ENCODE measurements at places on chromosomes 7 and 10.

DNA sequence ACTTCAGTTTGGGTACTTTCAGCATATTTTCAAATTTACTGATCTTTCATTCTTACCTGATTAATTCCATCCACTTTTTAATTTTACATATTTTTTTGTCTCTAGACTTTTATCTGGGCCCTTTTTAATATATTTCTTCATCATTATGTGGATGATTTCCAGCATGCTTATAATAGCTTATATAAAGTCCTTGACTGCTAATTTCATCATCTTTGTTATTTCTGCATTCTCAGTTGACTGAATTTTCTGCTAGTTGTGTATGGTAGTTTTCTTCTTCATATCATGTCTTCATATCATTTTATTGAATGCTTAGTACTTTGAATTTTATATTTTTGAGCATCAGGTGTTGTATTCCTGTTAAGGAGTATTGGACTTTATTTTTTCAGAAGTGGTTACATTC is 39.6 kb downstream of the STAM start:
- DNase-seq, result no peak

DNA sequence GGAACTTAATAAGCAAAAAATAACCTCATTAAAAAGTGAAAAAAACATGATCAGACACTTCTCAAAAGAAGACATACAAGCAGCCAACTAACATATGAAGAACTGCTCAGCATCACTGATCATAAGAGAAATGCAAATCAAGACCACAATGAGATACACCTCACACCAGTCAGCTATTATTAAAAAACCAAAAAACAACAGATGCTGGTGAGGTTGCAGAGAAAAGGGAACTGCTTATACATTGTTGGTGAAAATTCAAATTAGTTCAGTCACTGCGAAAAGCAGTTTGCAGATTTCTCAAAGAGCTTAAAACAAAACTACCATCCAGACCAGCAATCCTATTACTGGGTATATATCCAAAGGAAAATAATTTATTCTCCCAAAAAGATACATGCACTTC is 513.3 kb downstream of the MDFIC start:
- no peak for DNase-seq

GRCh38 chr10:11993834-11994468 is 48.7 kb downstream of the UPF2 start:
- no peak for DNase-seq

DNA sequence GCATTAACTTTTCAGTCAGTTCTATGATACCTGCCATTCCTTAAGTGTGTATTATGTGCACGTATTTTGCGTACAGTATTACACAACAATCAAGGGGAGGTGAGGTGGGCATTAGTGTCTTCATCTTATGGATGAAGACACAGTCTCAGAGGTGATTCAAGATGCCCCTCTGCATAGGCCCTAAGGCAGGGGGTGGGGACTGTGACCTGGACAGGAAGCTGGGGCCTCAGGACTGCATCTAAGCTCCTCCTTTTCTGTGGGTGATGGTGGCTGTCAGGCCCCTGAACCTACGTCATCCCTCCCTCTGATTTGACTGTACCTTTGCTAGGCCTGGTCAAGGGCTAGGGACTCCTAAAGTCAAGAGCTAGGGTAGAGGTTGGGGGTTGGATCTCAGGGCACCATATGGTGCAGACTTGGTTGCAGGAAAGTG is 38.9 kb downstream of the HK1 start:
- no peak for DNase-seq

DNA sequence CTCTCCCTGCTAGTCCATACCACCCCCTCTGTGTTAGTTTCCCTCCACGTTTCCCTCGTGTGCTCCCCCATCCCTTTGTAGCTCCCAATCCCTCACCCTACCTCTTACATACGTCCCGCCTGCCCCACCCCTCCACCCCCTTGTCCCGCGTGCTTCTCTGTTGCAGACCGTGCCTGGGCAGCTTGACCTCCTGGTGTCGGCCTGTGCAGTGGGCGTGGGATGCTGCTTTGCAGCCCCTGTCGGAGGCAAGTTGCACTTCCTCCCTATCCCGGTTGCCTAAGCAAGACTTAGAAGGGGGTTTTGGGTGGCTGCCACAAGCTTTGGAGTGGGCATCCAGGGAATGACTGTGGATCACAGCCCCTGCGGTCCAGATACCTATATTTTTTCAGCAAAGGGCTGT is 7.7 kb downstream of the CLCN1 start:
- DNase-seq, result no peak

- no peak for DNase-seq
These were observed 86.2 kb downstream of the ADCY1 start for GRCh38 chr7:45660201-45660900.

DNA sequence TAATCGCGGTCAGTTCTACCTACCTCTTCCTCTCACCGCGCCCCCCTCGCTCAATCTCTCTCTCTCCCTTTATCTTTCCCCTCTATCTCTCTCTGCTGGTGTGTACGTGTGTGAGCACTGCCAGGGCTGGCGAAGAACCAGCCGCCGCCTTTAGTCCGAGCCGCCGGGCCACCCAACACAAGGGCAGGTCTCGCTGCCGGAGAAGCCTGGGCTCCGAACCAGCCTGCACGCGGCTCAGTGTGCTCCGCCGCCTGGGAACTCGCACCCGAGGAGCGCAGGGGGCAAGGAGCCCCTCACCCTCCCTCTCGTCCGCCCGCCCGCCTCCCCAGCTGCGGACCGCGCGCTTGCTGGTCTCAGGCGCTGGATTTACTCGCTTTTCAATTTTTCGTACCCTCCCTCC is 1.7 kb downstream of the NXPH1 start:
- no peak for DNase-seq

DNA sequence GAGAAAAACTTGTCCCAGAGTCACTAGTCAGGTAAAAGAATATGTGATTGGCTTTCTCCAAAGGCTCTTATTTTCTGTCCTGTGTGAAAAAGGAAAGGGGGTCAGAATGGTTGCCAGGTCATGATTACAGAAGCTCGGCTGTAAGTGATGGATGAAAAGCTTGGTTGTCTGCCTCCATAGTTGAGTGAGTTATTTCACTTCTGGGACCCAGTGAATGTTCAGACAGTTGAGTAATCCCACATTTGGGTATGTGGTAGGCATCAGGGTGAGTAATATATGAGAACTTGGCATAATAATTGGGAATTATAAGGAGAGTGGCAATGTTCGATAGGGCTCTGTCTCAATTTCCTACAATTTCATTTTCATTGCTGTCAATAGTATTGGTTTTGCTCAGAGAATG is 72.5 kb downstream of the BBS9 start:
- no peak for DNase-seq

DNA sequence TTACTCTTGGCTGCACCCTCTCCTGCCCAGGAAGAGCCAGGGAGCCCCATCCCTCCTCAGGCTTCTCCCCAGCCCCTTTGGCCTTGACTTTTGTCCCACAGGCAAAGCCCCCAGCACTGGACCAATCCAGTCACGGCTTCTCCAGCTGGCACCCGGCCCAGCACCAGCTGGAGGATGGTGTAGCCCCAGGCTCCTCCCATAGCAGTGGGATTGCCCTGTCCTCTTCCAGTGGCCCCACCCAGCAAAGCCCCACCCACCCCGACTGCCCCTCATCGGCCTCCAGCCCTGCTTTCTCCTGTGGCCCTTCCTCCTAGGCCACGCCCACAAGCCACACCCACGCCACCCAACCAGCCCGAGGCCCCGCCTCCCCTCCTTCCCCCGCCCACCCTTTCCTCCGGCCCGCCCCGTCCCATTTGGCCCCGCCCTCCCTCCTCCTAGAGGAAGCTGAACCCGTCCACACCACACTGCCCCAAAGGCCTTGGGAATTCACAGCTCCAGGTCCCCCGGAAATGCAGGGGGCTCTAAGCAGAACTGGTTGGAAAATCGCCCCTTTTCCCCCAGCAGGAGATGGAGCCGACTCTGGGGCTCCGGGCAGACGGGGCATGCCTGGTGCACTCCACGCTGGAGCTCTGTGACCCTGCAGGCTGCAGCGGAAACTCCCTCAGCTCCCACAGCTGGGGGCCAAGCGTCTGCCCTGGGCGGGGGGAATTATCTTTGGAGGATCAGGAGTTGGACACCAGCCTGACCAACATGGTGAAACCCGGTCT is 25.2 kb downstream of the GET4 start:
- DNase-seq, result no peak

DNA sequence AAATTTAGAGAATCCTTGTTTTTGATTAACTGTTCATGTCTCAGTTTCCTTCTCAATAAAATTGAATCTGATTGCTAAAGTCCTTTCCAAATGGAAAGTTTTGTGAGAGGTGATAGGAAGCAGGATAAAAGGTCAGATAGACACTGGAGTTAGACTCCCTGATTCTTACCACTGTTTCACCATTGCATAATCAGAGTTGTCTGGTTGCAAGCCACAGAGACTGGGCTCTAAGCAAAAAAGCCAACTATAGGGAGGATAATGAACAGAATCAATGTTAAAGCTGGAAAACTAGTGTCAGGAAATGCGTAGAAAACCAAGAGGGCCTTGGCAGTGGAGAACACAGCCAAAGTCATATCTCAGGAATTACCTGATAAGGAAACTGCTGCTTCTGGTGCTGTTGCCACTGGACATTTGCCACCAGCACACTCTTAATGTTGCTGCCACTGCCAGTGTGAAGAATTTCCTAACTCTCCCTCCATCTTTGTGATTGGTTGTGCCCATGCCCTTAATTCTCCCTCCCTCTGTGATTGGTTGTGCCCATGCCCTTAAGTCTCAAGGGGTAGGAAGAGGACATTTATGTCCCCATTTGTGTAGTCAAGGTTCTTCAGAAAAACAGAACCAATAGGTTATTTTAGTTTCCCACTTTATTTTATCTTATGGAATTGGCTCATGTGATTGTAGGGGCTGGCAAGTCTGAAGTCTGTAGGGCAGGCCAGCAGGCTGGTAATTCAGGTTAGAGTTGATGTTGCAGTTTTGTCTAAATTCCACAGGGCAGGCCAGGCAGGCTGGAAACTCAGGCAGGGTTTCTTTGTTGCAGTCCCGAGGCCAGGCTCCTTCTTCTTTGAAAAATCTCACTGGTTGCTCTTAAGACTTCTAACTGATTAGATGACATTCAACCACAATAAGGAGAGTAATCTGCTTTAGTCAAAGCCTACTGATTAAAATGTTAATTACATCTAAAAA is 639.0 kb downstream of the REEP3 start:
- DNase-seq, result no peak

- DNase-seq, result peak; percentile 52
These were observed 1.3 kb downstream of the TBC1D12 start for GRCh38 chr10:94403380-94404213.

- DNase-seq, result no peak
These were observed 6.9 kb downstream of the PPP2R2D start for GRCh38 chr10:131907679-131908078.

GRCh38 chr7:158809596-158809995 is 19.7 kb downstream of the ESYT2 start:
- DNase-seq, result no peak

DNA sequence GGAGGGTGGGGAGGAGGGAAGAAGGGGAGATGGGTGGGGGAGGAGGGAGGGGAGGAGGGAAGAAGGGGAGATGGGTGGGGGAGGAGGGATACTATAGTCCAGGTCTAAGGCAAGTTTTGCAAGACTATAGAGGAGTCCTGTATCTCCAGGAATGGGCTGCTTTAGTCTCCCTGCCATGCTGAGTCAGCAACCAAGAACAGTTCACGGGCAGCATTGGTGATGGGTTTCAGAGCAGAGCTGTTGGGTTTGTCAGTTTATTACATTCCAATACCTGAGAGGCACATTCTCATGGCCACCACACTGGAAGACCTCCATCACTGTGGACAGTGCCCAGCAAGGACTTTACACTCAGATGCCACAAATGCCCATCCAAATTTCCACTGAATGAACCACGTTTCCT is 212.7 kb downstream of the GRM8 start:
- no peak for DNase-seq

GRCh38 chr7:21146642-21147423 is 281.1 kb upstream of the SP4 start:
- no peak for DNase-seq

DNA sequence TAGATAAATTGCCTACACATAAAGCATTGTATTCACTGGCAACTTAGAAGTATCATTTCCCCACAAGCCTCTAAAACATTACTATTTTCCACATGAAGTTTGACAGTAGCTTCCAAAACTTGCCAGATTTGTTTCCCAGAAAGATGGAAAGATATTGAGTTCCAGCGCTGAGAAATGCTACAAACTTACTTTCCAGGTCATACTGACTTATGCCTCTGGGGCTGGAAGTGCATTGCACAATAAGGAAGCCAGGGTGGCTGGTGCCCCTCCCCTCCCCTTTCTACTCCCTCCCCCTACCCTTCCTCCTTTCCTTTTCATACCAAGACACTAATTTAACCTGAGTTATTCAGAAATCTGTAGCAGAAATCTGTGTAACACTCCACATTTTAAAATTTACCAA is 212.6 kb downstream of the WDR37 start:
- no peak for DNase-seq

- no peak for DNase-seq
These were observed 46.8 kb downstream of the HIPK2 start for GRCh38 chr7:139730746-139731612.

DNA sequence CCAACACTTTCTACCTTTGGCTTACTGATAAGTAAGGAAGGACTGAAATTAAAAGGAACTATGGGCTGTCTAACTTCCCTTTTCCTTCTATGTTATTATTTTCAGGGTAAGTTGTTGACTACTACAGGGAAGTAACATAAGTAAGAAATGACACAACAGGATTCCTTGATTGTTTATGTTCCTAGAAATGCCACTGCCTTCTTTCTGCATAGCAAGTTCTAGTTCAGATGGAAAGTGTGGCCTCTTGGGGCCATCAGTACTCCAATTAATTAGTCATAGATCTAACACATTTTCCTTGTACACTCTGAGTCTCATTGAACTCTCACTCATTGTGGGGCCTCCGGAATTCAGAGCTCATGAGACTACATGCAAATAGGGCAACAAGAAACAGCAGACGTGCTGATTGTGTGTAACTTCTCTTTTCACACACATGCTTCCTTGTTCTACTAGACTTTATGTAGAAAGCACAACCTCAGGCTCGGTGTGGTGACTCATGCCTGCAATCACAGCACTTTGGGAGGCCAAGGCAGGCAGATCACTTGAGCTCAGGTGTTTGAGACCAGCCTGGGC is 35.3 kb upstream of the HIBADH start:
- DNase-seq, result no peak

DNA sequence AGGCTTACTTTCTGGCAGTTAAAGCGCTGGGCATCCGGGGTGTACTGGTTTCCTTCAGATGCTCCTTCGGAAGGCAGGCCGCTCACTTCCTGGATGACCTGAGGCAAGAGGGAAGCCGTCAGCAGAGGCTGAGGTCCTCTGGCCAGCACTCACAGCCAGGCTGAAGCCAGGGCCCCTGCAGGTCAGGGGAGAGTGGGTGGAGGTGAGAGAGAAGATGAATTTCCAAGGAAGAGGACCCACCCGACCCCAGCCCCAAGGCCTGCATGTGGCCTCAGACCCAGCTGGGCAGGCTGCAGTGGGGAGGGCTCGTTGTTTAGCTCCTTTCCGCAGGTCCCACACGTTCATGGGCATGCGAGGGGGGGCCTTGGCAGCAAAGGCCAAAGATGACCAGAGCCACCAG is 71.3 kb downstream of the VWA2 start:
- no peak for DNase-seq
